ENCODE measurements at places on chromosomes 2 and 18. TPM values are rescaled to one million over a fixed set of nuclear protein-coding genes. Genes with fewer than 3 reads are reported as not detected.
A peak's percentile ranks its signal among the peaks of the same experiment; 100 is the strongest.

- peak; percentile 84 for DNase-seq
Observed at GRCh38 chr2:145380436-145381017, 860.6 kb upstream of the ZEB2 start.

GRCh38 chr2:236080412-236080811, 87.8 kb downstream of the GBX2 start:
- no peak for DNase-seq

GRCh38 chr2:46400016-46400415, 79.3 kb upstream of the TMEM247 start:
- DNase-seq = no peak

GRCh38 chr2:176854878-176855277, 357.7 kb upstream of the HNRNPA3 start:
- DNase-seq = no peak

GRCh38 chr2:235868224-235868623, 300.0 kb downstream of the GBX2 start:
- no peak for DNase-seq

DNA sequence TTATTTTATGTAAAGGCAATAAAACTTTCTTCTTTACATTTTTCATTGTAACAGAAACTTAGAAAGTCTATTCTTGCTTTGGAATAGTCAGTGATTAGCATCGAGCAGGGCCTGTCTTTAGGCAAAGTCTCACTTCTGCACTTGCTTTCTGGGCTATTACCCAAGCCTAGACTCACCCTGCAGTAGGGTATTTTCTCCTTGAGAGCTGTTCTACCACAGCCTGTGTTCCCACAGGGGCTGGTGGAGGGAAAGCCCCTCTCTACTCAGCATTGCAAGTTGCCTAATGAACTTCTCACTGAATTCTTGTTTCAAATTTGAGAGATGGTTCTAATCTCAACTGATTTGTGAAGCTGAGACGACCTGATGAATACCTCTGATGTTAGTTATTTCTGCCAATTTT, 111.7 kb upstream of the KLHL14 start:
- DNase-seq = no peak

GRCh38 chr2:240579071-240579762, 7.3 kb upstream of the CAPN10 start:
- no peak for DNase-seq

DNA sequence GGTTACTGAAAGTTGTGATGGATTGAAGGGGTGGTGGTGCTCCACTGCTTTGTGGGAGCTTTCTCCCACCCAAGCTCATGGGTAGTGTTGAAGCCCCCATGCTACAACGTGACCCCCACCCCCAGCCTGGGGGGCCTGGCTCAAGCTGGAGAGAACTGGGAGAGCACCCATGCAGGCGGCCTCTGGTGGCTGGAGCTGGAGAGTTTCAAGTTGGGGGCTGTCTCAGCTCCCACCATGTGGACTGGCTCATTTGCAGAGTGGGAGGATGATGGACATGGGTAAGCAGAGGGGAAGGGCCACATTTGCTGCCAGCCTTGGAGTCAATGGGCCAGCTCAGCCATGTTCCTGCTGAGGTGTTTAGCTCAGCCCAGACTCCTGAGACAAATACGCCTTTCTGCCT, 62.8 kb downstream of the INPP4A start:
- no peak for DNase-seq

GRCh38 chr18:40810372-40810771, 1144.7 kb upstream of the PIK3C3 start:
- DNase-seq = peak; percentile 54

GRCh38 chr2:127044165-127044718, 62.7 kb downstream of the BIN1 start:
- DNase-seq = no peak

DNA sequence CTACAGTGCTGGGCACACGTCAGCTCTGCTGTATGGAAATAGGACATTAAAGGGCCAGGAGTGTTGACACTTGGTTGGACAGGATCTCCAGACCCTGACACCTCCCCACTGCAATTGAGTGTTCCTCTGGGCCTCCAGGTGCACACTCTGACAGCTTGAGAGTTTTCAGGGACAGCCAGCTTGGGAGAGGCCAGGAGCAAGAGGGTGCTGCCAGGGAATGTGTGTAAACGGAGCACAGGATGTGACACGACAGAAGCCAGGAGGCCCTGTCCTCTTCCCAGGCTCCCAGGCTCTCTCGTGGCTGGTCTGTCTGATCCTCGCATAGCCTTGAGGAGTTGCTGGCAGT, 318.1 kb upstream of the HS6ST1 start:
- DNase-seq = no peak

GRCh38 chr2:109339519-109339966, 210.5 kb downstream of the SH3RF3 start:
- DNase-seq = peak; percentile 88

DNA sequence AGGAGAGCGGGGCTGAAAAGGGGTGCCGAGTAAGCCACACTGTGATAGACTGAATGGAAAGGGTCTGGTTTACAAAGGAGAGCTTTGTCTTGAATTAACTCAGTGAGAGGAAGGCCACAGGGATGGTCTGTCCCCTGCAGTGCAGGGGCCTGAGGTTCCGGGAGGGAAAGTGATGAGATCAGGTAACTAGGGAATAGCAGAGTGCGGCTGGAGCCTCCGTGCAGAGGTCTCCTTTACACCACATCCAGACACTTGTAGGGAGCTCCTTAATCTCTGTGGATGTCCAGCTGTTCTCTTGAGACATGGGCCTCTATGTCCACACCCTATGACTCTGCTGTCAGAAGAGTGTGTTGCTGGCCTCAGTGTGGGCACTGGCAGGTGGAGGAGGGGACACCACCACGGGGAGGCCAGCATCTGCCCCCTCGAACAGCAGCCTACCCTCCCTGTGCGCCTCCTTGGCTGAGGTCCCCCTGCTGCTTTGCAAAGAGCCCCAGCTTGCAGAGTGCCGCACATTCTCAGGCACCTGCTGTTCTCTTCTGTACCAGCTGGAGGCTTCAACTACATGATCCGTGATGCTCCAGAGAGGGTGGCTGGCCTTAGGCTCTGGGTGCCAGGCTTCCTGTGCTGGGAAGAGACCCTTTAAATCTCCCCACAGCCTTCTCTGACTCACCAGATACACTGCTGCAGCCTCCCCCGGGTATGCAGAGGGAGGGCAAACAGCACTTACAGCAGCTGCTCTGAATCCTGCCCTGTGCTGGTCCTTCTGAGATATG, 25.9 kb downstream of the ENOSF1 start:
- DNase-seq = no peak

DNA sequence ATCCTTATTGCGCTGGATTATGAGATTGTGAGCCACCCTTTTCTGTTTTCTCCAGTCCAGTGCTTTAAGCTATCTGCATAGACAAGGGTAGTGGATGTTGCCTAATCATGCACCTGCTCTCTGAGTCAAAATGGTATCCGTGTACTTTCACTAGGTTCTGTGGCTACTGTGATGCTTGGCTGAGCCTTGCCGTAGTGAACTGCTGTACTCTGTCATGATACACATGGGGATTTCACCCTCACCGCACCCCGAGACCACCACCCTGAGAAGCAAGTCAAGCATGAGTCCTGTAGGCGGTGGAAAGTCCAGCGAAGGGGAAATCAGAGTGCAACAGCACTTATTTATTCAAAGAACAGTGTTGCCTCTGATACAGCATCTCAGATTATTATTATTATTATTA, 55.0 kb downstream of the ARHGAP25 start:
- DNase-seq = no peak

- no peak for DNase-seq
Observed at GRCh38 chr2:211149731-211150130, 593.3 kb downstream of the CPS1 start.

DNA sequence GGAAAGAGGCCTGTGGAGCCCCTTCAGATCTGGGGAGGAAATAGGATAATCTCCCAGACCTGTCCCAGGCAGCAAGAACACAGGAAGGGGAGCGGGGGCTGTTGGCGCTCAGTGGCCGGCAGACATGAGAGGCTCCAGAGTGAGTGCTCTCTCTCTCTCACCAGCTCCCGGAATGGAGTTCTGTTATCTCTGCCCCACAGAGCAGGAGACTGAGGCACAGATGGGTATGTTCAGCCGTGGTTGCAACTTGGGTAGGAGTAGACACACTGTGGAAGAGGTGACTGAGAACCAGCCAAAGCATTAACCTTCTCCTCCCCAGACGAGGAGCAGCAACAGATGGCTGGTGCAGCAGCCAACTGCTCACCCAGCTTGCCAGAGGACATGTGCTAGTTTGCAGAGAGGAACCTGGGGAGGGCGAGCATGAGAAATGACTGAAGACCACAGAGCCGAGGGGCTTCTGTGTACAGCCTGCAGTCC, 82.0 kb downstream of the NRP2 start:
- no peak for DNase-seq

FAM237A gene
- not detected for total RNA-seq

RAB31 gene
- 1.7 TPM for total RNA-seq

MAL gene
- 1.6 TPM for total RNA-seq

TTC21B gene
- 35.5 TPM for total RNA-seq

NEU2 gene
- total RNA-seq = 4.0 TPM

TXNDC2 gene
- total RNA-seq = 0.87 TPM

SERPINB11 gene
- not detected for total RNA-seq

TIGD1 gene
- 6.3 TPM for total RNA-seq

C2orf15 gene
- total RNA-seq = 4.4 TPM

RFX8 gene
- total RNA-seq = 0.77 TPM

INSIG2 gene
- 7.4 TPM for total RNA-seq
